Right atrium auricular region (tissue), 2 donors: ENCODE measurements at places on chromosomes 5 and 9.
A peak's percentile ranks its signal among the peaks of the same experiment; 100 is the strongest.

DNA sequence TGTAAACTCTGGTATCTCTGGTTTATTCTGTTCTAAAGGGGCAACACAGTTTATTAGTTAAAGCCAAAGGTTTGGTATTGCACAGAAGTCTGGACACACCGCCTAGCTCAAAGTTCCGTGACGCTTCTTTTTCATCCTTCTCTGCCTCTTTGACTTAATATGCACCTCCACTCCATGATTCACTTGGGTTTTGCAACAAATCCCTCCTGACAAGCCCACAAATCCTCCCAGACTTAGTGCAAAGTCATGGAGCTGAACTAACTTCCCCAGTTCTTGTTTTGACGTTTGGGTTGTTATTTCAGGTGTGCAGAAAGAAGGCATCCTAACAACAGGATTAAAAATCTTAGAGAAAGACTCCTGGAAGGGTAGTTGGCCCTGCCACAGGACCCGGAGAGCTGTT lies 441.6 kb upstream of the DMAC1 start:
- H3K27me3 ChIP-seq: no peaks in the 10 kb centered on the region
- H3K36me3 ChIP-seq: no peaks in the 10 kb centered on the region
- no peak overlapping the region for H3K4me3 ChIP-seq
- no peak overlapping the region for H3K27ac ChIP-seq

DNA sequence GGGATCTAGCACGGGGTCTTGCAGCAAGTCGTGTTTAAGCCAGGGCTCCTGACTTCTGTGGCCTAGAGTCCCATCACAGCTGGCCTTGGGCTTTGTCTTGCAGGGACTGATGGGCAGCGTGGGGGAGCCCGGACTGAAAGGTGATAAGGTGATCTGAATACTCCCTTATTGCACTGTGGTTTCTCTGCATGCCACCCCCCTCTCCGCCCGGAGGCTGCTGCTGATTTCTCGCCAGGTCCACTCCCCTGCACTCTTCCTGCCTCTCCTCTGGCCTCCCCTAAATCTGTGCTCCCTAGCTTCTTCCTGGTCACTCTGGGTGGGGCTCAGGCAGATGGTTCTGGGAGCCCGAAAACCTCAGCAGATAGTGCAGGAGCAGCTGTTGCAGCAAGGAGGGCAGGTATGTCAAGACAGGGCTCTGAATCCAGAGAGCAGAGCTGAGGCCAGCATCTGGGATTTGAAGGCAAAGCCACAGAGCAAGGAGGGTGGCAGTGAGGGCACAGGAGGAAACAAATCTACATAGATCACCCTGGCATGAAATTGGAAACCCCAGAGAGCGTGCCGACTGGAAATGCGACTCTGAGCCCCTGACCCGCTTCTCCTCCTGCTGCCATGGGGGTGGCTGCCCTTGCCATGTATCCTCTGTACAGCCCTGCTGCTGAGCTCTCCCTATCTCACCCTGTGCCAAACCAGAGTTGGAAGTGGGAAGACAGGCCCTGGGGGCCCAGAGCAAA lies 76.5 kb downstream of the COL27A1 start:
- no peaks in the 10 kb centered on the region for H3K27me3 ChIP-seq
- H3K36me3 ChIP-seq: no peaks in the 10 kb centered on the region
- no peak overlapping the region for H3K27ac ChIP-seq
- no peaks in the 10 kb centered on the region for H3K4me1 ChIP-seq
- DNase-seq: no peak
- no peak overlapping the region for H3K4me3 ChIP-seq

DNA sequence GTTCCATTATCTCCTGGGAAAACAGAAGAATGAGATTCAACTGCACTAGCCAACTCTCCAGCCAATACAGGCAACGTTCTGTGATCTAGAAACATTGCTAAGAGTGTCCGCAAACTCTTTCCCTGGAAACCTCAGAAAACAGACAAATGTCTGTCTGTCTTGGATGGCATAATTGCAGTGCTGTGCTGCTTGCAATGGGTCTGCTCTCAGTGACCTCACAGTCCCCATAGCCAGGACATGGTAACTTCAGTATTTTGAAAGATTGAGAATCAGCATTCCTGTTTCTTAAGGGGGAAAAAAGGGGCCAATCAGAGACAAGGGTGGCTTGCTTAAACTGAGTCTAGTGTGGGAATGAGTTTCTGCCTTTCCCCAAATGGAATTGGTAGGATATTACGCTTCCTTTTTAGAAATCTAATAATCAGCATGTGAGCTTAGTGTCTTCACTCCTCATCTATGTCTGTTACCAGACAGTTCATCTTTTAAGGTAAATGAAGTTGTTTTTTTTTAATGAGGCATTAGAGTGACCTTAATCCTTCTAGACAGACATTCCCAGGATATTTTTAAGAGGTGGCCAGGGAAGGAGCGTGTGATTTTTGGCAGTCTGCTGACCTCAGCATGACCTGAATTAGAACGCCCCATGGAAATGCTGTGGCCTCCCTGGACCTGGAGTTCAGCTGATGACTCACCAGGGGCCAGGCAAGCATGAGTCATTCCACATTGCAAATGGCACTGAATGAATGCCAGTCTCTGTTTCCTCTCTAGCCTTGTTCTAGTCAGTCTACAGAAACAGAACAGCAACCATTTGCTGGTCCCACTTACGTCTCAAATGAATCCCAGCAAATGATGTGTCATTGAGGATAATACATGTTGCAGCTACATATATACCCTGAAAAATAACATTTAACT lies 210.2 kb upstream of the ACTBL2 start:
- no peaks in the 10 kb centered on the region for H3K27me3 ChIP-seq
- peak; percentile 90 for DNase-seq
- no peaks in the 10 kb centered on the region for H3K4me1 ChIP-seq
- no peaks in the 10 kb centered on the region for H3K36me3 ChIP-seq
- H3K4me3 ChIP-seq: no peak overlapping the region

- H3K27ac ChIP-seq: no peak overlapping the region
- H3K4me1 ChIP-seq: no peaks in the 10 kb centered on the region
- no peaks in the 10 kb centered on the region for H3K36me3 ChIP-seq
- no peaks in the 10 kb centered on the region for H3K27me3 ChIP-seq
- DNase-seq: no peak
These were observed 47.8 kb downstream of the PLK2 start for GRCh38 chr5:58412081-58412480.

GRCh38 chr5:173764332-173765028 lies 123.7 kb upstream of the CPEB4 start:
- peak; percentile 93 for DNase-seq
- H3K4me3 ChIP-seq: no peak overlapping the region
- H3K4me1 ChIP-seq: no peaks in the 10 kb centered on the region
- no peaks in the 10 kb centered on the region for H3K27me3 ChIP-seq
- peak overlapping the region; percentile 81 for H3K27ac ChIP-seq

GRCh38 chr5:67746103-67746502 lies 469.5 kb upstream of the PIK3R1 start:
- H3K36me3 ChIP-seq: no peaks in the 10 kb centered on the region
- H3K4me1 ChIP-seq: no peaks in the 10 kb centered on the region
- H3K27me3 ChIP-seq: no peaks in the 10 kb centered on the region
- H3K4me3 ChIP-seq: no peak overlapping the region
- H3K27ac ChIP-seq: no peak overlapping the region

DNA sequence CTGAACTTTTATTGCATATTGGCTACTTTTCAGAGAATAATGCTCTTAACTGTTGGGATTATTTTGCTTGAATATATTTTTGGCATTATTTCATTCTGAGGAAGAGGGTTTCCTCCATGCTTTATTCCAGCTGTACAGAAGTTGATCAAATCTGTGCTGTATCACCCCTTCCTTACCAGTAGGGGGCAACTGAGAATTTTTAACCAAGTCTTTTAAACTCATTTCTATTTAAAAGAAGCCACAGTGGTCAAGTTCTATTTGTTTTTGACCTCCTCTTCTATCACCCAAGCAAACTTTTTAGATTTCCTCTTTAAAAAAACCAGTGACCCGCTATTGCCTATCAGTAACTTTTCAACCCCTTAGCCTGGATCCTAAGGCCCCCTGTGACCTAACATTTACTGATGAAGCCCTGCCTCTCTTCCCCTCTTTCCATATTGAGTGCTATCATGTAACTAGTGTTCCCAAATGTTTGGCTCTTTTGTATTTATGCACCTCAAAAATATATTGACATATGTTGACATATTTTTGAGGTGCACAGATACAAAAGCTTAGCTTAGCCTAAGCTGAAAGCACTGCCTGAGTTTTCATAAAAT lies 80.6 kb downstream of the FBXO4 start:
- DNase-seq: no peak
- H3K27ac ChIP-seq: no peak overlapping the region
- H3K27me3 ChIP-seq: no peaks in the 10 kb centered on the region

- no peak overlapping the region for H3K27ac ChIP-seq
- H3K4me3 ChIP-seq: no peak overlapping the region
- H3K27me3 ChIP-seq: no peaks in the 10 kb centered on the region
- H3K36me3 ChIP-seq: no peaks in the 10 kb centered on the region
- no peak for DNase-seq
These were observed 57.8 kb downstream of the NDUFAF2 start for GRCh38 chr5:61002611-61003355.

DNA sequence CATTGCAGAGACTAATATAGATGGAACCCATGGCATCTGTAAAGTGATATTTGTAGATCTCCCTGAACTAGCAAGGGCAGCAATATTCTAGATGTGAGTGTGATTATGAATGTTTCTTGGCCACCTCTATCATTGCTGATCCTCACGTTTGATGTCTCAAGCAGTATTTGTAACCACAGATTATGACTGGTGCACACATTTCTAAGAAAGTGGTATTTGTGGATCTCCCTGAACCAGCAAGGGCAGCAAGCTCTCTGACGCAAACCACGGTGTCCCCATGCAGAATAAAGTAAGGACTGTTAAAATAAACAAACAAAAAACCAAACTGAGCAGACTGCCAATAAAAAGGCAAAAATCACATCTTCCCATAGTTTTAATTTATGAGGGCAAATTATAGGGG lies 301.3 kb downstream of the CSNK1G3 start:
- no peaks in the 10 kb centered on the region for H3K4me1 ChIP-seq
- H3K27me3 ChIP-seq: no peaks in the 10 kb centered on the region
- no peak overlapping the region for H3K4me3 ChIP-seq
- H3K36me3 ChIP-seq: no peaks in the 10 kb centered on the region

DNA sequence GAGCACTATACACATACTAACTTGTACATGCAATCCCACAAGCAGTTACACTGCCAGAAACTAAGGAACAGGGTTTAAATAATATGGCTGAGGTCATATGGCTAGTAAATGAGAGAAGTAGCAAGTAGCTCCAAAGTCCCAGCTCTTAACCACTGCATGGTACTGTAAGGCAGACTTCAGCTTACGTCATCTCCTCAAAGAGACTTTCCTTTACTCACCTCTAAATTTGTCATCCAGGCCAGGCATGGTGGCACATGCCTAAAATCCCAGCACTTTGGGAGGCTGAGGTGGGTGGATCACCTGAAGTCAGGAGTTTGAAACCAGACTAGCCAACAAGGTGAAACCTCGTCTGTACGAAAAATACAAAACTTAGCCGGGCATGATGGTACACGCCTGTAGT lies 20.4 kb upstream of the SELENOP start:
- no peaks in the 10 kb centered on the region for H3K4me1 ChIP-seq
- H3K36me3 ChIP-seq: no peaks in the 10 kb centered on the region
- H3K27ac ChIP-seq: no peak overlapping the region
- no peak for DNase-seq
